Activated naive CD8-positive, alpha-beta T cell treated with anti-CD3 and anti-CD28 coated beads for 36 hours (primary cell): ENCODE measurements at places on chromosomes 1 and 21.

- no peak for DNase-seq
Measured at GRCh38 chr21:29175408-29176134, 45.1 kb downstream of the MAP3K7CL start.

- DNase-seq, result peak; percentile 29
Measured at GRCh38 chr1:239976130-239976968, 115.3 kb upstream of the FMN2 start.

- DNase-seq, result no peak
Measured at GRCh38 chr1:85672031-85672660, 36.1 kb downstream of the ZNHIT6 start.

DNA sequence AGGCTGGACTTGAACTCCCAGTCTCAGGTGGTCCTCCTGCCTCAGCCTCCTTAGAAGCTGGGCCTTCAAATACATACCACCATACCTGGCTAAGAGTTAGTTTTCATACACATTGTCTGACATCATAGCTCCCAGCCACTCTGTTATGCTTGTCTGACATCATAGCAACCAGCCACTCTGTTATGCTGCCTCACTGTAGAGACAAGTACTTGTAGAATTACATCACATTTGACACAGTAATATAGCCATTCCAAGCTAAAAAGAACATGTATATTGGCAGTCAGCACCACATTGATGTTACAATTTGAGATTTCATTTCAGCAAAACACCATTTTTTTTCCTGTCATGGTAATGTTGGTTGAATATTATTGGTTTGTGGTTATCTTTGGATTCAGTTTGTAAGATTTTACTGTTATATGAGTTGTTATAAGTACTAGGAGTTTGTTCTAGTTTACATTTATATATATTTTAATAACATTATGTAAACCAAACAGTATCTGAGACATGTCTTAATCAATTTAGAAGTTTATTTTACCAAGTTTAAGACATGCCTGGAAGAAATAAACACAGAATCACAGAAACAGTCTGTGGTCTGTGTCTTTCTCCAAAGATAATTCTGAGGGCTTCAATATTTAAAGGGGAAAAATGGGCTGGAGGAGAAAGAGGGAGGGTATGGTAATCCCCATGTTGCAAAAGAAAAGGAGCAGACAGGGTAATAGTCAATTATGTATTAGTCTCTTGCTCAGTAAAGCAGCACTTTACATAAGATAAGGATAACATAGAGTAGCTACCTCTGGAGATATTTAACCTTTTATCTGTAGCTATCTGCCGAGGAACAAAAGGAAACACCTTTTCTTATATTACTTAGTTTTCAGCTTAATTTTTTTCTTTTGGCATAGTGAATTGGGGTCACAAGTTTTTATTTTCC lies 43.0 kb downstream of the XPR1 start:
- DNase-seq, result no peak

DNA sequence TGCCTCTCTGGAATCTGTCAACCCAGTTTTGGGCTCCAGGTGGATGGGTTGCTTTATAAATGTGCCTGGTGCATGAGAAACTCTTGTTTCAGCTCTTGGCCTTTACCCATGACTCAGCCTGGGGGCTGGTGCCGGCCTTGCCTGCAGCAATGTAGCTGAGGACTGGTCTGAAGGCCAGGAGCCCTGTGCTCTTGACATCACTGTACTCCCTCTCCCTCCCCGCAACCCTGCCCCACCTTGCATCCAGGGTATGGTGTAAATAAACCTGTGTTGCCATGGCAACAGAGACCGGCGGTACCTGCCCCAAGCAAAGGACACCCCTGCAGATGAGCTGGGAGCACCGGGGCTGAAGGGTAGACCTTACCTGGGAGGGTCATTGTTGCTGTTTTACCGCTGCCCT lies 13.3 kb downstream of the FAM151A start:
- DNase-seq, result no peak

GRCh38 chr21:15775291-15775690 lies 45.5 kb downstream of the USP25 start:
- DNase-seq, result no peak

DNA sequence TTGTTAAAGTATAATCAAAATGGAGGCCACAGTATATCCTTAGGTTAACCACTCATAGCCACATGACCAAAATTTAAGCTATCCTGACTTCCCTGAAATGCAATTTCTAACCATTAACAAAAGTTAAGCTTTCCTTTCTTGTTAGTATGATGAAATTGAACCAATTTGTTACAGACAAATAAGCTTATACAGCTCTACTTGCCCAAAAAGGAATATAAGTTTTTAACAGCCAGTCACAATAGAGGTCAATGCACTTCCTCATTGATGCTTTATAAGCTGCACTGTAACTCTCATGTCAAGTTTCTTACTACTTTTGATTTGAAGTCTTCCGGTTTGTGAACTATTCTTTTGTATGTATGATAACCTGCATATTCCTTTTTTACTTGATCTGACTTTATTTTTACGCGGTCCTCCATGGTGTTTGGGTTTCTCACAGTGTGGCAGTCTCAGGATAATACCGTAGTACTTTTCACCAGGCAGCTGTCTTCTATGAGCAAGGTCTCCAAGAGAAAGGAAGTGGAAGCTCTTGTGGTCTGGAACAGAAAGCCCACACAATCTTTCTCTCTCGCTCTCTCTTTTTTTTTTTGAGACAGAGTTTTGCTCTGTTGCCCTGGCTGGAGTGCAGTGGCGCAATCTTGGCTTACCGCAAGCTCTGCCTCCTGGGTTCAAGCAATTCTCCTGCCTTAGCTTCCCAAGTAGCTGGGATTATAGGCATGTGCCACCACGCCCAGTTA lies 331.6 kb downstream of the SRGAP2C start:
- peak; percentile 37 for DNase-seq

GRCh38 chr1:85282424-85282823 lies 6.0 kb upstream of the BCL10 start:
- DNase-seq, result no peak

DNA sequence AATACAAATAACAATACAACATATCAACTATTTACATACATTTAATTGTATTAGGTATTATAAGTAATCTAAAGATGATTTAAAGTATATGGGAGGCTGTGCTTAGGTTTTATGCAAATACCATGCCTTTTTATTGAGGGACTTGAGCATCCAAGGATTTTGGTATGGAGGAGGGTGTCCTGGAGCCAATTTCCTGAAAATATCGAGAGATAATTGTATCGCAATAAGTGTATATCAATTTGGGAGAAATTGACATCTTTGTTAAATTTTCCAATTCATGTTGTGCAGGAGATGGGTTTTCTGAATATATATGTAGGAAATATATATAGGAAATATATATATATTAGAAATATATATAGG lies 63.5 kb downstream of the ATP1A1 start:
- no peak for DNase-seq

GRCh38 chr1:56106531-56107274 lies 472.7 kb downstream of the PLPP3 start:
- DNase-seq, result no peak

DNA sequence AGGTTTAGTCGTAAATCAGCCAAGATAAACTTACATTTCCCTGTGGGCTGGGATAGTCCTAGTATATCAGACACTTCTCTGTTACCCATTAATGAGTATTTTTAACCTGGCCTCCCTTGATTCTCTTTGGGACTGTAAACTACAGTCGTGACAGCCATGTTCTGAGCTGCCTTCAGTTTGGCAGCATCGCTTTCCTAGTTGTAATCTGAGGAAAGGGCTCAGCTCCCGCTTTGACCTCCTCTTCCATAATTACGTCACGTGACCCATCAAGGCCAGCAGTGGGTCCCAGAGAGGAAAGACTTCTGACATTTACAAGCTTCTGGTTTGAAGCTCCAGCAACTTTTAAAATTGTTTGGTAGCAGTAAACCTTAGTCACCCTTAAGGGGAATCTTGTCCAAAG lies 34.6 kb upstream of the MTR start:
- DNase-seq, result no peak

GRCh38 chr1:10561497-10561896 lies 86.7 kb downstream of the PEX14 start:
- no peak for DNase-seq

- DNase-seq, result peak; percentile 72
Measured at GRCh38 chr1:154405747-154406571, 816 bp downstream of the IL6R start.

DNA sequence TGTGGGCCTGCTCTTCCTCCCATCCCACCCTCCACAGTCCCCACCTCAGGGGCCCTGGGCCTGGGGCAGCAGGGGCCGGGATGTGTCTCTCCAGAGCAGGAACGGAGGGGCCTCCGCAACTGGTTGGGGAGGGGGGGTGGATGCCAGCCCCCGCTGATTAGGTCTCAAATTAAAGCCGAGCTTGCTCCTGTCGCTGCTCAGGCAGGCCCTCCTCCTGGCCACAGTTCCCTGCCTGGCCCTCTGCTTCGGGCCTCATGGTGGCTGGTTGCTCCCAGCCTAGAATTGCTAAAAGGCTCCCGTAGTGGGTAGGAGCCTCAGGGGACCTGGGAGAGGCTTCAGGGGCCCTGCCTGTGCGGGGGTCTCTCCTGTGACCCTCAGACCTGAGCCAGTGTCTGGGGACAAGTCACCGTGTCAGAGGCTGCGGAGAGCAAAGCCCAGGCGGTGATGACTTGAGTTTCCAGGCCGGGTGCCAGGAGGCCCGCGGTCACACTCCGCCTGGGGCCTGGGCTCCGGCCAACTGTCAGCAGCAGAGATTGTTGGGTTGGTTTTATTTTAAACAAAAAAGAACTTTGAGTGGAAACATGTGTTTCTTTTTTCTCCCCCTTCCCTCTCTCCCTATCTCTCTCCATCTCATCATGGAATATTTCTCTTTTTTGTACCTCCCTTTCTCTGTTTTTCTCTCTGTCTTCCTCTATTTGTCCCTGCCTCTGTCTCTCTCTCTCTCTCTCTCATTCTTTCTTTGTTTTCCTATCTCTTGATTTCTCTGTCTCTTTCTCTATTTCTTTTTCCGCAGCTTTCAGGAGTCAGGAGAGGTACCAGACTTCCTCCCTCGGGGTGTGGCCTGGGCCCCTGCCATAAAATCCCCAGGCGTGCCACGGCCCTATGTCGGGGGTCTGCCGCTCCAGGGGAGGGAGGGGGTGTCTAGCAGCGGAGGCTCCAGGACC lies 20.0 kb upstream of the EPHA2 start:
- no peak for DNase-seq

DNA sequence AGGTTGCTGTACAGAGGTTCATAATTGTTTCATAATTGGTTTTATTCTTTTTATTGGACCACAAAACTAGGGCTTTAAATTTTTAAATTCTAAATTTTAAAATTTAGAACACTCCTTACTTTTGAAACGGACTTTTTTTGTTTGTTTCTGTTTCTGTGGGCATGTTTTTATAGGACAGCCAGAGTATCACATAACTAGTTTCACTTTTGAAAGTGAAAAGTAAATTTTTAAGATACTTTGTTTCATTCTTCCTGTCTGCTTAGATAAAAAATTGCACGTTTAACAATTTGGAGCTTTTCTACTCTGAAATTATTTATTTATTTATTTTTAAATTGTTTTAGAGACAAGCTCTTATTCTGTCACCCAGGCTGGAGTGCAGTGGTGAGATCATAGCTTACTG lies 29.7 kb downstream of the MDM4 start:
- no peak for DNase-seq

GRCh38 chr1:198656500-198656932 lies 17.7 kb downstream of the PTPRC start:
- DNase-seq, result peak; percentile 68

GRCh38 chr1:63731117-63732043 lies 42.4 kb upstream of the ROR1 start:
- no peak for DNase-seq

DNA sequence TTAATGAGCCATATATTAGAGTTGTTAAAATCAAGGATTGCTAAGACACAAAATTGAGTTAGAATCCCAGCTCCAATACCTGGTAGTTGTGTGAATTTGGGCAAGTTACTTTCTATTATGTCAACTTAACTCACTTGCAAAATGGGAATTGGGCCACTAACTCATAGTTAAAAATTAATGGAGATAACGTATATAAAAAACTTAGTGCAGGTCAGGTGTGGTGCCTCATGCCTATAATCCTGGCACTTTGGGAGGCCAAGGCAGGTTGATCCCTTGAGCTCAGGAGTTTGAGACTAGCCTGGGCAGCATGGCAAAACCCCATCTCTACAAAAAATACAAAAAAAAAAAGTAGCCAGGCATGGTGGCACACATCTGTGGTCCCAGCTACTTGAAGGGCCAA lies 57.5 kb downstream of the SRSF11 start:
- DNase-seq, result no peak

DNA sequence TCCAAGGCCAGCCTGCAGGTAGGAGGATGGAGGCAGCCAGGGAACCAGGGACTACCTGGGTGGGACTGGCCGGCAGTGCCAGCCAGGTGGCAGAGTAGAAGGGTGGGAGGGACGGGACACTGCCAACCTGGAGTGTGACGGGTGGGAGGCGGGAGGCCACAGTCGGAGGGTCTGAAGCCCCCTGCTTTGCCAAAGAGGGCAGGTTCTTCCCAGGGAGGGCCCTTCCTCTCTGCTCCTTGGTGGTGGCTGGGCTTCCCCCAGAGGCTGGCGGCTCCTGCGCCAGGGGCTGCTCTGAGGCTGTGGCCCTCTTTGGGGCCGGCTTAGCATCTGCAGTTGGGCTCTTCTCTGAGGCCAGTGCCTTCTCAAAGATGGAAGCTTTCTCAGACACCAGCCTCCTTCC lies 8.7 kb upstream of the TNNT2 start:
- DNase-seq, result no peak

GRCh38 chr21:27333096-27333495 lies 366.2 kb upstream of the ADAMTS5 start:
- no peak for DNase-seq

DNA sequence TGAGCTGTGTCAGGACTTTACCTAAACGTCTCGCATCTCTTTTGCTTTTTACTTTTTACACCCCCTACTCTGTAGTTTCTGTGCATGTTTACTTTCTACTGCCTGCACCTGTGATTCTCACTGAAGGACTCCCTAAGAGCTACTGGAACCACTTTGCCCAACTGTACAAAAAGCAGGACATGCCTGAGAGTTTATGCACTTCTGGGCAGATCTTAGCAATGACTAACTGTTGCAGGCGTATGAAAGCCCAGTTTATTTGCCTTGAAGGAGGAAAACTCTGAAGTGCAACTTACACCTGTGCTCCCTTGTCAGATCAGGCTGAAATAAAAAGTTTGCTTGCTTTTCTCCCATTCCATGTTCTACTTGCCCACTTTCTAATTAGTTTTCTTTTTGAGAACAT lies 467.0 kb upstream of the USP24 start:
- DNase-seq, result no peak

GRCh38 chr1:19922015-19922688 lies 1.3 kb downstream of the PLA2G2E start:
- no peak for DNase-seq
